Stimulated activated CD4-positive, alpha-beta T cell treated with anti-CD3 and anti-CD28 coated beads, Interleukin-1b, Interleukin-23, amount 100 ng/mL, for 24 hours (primary cell): ENCODE measurements at places on chromosomes 4 and X.

- no peak for DNase-seq
These were observed 338.3 kb upstream of the TEX13C start for GRCh38 chrX:124981420-124981819.

DNA sequence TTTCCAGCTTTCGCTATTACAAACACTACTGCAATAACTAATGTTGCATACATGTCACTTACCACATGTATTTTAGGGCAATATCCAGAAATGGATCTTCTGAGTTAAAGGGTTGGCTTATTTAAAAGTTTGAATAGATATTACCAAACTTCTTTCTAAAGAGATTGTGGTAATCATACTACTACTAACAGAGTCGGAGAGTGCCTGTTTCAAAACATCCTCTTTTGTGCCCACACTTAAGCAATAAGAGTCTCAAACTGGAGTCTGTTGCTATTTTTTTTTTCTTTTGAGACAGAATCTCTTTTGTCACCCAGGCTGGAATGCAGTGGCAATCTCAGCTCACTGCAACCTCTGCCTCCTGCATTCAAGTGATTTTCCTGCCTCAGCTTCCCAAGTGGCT lies 35.8 kb downstream of the FGFBP1 start:
- DNase-seq = no peak

- no peak for DNase-seq
These were observed 497.3 kb upstream of the BOD1L1 start for GRCh38 chr4:14124816-14125215.

DNA sequence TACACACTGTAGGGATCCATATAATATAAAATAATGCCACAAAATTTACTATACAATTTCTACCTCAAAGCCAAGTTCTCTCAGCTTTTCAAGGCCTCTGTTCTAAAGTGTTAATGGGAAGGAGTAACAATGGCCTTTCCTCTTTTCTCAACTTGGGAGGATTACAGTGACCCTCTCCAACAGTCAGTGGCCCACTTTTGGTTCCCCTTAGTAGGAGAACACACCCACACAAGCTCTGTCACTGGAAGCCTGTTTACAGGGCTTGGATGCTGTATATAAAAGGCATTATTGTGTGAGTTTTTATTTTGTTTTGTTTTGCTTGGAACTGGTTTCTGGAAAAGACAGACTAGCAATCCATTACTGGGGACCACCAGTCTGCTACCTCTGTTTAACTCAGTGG lies 1.8 kb downstream of the ARHGEF6 start:
- DNase-seq = no peak

DNA sequence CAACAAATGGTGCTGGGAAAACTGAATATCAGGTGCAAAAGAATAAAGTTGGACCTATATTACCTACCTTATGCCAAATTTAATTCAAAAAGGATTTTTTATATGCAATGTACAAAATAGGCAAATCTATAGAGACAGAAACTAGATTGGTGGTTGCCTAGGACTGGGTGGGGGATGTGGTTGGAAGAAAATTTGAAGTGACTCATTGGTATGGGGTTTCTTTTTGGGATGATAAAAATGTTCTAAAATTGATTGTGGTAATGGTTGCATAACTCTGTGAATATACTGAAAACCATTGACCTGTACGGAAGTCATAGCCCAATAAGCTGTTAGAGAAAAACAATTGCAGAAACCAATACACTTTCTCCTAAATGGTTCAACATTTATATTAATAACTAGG lies 72.1 kb downstream of the COL4A5 start:
- DNase-seq = no peak

DNA sequence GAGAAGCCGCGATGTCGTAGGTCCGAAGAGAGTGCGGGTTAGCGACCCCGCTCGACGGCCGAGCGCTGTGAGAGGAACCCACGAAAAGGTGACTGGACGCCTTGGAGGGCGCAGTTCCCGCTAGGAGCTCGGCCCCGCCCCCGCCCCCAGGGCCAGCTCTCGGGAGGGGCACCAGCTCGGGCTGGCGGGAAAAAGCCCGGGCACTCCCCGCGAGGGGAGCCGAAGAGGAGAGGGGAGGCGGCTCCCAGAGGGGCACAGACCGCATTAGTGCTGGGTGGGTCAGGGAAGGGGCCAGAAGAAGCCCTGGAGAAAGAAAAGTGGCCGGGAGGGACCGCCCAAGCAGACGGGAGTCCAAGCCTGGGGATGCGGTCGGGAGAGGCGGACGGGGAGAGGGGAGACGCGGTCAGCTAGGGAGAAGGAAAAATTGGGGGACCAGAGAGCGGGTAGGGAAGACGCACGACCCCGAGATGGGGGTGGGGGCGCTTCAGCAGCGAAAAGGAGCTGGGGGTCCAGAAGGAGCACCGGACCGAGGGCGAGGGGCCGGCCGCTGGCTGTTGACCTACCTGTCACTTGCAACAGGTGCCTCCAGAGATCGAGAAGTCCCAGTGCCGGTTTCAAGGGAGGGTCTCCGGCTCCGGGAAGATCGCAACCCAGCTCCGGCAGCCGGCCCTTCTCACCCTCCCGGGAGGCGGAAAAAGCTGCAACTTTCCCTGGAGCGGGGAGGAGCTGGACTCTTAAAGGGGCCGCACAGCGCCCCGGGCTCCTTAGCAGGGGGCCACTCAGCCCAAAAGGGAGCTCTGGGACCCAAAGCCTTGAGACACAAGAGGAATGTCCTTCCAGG lies at the start of gene SYTL4:
Gene SYTL4 (minus strand): TSS at position 681 of the 841 bp plus-strand sequence. CDS start 30,084 bp downstream, outside the sequence.
- DNase-seq = no peak

- DNase-seq = no peak
These were observed 892.1 kb upstream of the EPHA5 start for GRCh38 chr4:66562276-66562806.

DNA sequence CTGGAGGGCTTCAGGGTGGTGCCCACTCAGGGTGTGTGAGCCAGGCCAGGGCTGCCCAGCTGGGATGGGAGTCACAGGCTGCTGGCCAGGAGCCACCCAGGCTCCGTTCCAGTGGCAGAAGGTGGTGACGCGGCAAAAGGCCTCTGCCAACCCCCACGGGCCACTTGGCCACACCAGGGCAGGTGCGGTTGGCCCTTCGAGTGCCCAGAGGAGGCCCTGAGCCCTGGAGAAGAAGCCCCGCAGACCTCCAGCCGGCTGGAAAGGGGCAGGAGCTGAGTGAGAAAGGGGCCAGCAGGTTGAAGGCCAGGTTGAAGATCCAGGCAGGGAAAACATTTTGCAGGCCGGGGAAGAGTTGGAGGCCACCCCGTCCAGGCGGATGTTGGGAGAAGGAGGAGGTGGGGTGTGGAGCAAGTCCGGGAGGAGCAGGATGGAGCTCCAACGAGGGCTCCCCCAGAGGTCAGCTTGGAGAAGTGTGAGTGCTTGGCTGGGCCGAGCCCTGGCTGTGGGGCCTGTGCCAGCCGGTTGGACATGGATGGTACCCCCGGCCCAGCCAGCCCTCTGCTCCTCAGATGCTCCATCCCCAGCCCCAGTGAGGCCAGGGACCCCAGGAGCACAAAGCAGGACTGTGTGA lies 2.8 kb upstream of the CPLX1 start:
- DNase-seq = no peak

DNA sequence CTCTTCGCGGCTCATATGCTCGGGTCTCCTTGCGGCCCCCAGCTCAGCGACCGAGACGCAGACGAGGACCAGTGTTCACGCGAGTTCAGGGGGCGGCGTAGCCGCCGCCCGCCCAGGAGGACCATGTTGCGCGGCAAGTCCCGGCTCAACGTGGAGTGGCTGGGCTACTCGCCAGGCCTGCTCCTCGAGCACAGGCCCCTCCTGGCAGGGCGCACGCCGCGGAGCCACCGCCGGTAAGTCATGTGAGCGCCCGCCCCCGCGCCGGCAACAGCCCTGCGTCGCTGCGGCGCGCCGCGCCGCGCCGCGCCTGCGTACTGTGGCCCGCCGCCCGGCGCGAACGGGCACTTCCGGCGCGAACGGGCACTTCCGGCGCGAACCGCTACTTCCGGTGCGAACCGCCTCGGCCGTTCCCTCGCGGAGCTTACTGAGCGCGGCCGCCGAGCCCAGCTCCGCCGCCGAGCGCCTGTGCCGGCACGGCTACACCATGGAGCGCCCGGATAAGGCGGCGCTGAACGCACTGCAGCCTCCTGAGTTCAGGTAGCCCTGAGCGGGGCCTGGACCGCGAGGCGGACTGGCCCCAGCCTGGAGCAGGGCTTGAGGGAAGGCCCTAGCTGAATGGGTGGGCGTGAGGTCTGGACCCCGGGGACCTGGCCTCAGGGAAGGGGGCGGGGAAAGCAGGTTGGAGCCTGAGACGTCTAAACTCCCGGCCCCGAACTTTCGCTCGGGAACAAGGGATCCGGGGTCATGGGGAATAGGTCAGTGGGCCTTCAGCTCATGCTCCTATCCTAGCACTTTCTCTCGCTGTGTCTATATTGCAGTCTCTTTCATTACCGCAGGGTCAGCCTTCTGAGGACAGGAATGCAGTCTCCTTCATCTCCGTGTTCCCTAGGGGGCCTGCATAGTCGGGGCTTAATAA lies at the start of gene VMA21:
Gene VMA21 (plus strand): TSS at position 382 of the 916 bp plus-strand sequence. CDS start 103 bp downstream, at position 485.
- DNase-seq = peak; percentile 53

DNA sequence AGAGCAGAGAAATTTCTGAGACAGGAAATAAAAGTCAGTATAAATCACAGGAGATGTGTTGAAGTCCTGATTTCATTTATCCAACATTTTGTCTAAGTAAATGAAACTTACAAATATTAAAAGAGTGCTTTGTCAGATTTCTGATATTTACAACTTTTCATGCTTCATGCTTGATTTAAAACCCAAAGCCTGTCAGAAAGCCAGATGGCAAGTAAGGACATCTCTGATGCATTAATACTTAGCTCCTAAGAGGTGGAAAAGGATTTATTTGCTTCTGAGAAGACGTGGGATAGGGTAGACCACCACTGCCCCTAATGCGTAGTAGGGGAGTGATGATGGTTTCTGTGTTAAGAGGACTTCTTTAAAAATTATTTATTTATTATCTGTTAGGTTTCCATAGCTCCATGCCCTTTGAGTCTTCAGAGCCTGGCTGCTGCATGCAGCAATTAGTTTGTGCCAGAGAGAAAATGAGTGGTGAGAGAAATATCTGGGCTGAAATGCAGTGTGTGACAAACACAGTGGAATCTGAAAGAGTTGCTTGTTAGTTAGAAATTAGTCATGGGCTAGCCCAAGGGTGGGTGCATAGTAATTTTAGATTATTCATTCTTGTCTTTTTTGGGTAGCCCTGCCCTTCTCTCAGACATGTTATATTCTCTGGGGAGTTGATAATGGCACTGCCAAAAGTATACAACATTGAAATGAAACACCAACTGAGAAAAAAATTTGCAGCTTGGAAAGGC lies 333.8 kb downstream of the C4orf33 start:
- DNase-seq = no peak

GRCh38 chr4:85747882-85748491 lies 273.0 kb downstream of the ARHGAP24 start:
- no peak for DNase-seq

DNA sequence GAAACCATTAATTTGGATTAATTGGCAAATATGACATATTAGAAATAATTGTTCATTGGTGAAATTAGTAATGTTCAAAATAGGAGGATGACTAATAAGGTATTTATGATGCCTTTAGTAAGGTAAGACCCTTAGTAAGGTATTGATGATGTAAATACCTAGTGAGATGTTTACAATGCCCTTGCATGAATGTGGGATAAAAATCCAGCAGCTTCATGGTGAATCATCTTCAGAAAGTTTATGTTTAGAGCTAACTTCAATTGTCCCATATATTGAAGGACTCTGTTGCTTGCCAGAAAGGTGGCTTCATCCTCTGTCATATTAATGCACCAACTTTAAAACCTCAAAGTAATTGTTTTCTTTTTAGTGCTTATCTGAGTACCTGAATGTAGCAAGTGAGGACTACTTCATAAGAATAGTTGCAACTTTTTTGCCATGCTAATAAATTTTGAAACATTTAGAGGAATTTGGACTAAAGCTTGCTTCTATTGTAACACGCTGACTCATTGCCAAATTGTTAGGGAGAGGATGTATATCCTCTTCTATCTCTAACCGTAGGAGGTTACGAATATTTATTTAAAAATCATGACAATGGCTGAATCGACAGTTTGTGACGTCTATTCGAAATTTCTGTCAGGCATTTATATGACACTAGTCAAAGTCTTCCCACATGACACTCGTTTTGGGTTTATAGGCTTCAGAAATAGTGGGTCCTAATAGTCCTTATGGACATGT lies 174.1 kb upstream of the HS3ST1 start:
- DNase-seq = no peak

DNA sequence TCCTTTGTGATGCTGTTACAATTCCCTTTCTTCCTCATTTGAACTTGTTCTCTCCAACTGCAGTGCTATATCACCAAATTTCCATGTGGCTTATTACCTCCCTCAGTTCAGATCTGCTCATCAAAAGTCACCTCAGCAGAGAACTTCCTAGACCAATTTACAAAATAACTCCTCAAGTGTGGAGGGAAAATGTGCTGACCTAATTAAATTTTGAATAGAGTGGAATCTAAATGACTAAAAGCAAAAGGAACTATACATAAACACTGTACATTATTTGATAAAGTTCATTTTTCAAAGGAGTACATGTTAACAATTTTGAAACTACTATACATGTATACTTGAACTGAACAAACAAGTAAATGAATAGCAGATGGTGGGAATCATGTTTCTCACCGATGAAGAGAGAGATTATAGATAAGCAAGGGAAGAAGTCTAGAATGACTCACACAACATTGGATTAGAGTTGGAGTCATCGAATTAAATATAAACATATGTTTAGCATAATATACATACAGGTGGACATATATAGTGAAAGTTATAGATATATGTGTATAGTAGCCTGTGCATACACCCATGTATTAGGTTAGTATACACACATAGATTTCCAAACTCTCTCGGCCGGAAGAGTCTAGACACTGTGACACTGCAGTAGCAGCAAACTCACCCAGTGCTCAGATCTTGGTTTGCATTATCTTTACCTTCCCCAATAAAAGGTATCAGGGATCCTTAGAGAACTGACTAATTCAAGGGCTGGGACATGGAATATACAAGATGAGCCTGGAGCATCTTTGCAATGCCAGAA lies 318.7 kb downstream of the PCDH18 start:
- DNase-seq = no peak

DNA sequence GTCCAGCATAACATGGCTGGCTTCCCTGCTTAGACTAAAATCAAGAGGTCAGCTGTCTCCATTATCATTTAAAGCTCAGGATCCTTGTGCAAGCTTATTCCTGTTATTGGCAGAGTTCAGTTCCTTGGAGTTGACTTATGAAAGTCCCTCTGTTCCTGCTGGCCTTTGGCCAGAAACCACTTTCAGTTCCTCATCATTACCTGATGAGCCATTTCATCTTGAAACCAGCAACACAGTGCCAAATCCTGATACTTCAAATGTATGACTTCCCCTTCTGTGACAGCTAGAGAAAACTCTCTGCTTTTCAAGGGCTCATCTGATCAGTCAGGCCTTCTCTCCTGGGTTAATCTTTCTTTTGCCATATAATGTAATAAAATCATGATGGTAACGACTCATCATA lies 110.6 kb upstream of the FSTL5 start:
- no peak for DNase-seq

- DNase-seq = no peak
These were observed 123.3 kb downstream of the NFKB1 start for GRCh38 chr4:102624505-102624904.

- no peak for DNase-seq
These were observed 10.4 kb downstream of the MED28 start for GRCh38 chr4:17624821-17625220.
